ENCODE measurements at places on chromosomes 7 and 10.
A peak's percentile ranks its signal among the peaks of the same experiment; 100 is the strongest.

GRCh38 chr7:20557116-20557515, 58.4 kb upstream of the ABCB5 start:
- DNase-seq = no peak

DNA sequence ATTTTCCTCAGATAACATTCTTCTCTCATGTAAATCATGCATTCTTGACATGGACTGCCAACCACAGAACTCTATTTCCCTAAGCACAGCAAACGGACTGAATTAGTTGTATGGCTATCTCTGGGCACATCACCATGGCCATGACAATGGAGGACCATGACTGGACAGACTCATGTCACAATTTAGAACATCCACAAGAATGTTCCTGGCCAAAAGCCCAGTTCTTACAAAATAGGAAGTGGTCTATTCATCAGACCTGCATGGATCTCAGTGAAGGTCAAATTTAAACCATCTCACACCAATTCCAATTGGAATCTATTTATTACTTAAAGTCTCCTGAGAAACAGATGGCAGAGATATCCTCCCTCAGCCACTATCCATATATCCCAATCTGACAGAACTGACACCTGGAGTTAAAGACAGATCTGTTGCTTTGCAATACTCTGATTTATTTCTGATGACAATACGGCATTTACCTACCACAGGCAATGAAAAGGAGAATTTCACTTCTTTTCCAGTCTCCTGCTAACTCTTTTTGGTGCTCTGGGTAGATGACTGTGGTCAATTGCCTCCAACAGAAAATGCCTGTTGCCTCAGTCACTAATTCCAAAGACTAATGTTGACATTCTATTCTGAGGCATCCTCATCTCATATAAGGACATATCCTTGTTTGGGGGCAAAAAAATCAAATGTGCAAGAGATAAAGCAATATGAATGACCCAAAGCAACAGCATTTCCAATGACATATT, 254.8 kb downstream of the HTR7 start:
- no peak for DNase-seq

- peak; percentile 39 for DNase-seq
Observed at GRCh38 chr10:102152545-102152890, 329 bp downstream of the NOLC1 start.

GRCh38 chr10:22183771-22184461, 33.9 kb downstream of the EBLN1 start:
- no peak for DNase-seq

DNA sequence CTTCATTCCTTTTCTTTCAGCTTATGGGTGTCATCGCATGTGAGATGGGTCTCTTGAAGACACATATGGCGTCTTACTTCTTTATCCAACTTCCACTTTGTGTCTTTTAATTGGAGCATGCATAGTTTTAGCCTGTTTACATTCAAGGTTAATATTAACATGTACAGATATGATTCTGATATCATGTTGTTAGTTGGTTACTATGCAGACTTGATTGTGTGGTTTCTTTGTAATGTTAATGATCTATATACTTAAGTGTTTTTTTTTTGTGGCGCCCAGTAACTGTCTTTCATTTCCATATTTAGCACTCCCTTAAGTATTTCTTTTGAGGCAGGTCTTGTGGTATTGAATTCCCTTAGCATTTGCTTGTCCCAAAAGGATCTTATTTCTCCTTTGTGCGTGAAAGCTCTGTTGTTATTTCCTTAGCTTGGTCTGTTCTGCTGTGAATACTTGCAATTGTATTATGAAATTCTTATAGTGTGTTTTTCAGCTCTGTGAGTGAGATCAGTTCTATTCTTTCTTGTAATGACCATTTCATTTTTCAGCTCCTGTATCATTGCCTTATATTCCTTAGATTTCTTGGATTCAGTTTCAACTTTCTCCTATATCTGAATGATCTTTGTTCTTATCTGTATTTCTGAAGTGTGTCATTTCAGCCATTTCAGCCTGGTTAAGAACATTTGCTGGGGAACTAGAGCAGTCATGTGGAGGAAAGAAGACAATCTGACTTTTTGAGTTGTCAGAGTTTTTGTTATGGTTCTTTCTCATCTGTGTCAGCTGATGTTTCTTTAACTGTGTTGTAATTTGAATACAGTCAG, 88.4 kb downstream of the ABCA13 start:
- no peak for DNase-seq

GRCh38 chr10:68543004-68543918, 15.9 kb upstream of the SLC25A16 start:
- no peak for DNase-seq

- no peak for DNase-seq
Observed at GRCh38 chr7:139078911-139079310, 30.6 kb downstream of the ZC3HAV1 start.

DNA sequence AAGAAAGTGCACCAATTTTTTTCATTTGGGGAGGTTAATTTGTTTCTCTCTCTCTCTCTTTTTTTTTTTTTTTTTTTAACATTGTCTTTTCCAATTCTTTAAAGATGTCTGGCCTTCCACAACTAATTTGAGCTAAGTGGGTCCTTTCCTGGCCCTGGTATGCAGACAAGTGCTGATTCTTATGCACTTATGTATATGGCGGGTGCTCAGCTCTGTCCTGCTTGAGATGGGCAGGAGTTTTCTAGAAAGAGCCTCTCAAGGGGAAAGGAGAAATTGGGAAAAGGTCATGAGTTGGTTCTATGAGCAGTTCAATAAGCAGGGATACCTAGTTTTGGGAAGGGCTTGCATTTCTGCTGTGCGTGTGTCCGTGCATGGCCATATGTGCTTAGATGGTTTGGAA, 67.8 kb upstream of the NPVF start:
- no peak for DNase-seq

GRCh38 chr10:75493464-75493863, 62.0 kb downstream of the LRMDA start:
- DNase-seq = no peak

GRCh38 chr10:37860494-37861190, 3.2 kb upstream of the ZNF248 start:
- no peak for DNase-seq

DNA sequence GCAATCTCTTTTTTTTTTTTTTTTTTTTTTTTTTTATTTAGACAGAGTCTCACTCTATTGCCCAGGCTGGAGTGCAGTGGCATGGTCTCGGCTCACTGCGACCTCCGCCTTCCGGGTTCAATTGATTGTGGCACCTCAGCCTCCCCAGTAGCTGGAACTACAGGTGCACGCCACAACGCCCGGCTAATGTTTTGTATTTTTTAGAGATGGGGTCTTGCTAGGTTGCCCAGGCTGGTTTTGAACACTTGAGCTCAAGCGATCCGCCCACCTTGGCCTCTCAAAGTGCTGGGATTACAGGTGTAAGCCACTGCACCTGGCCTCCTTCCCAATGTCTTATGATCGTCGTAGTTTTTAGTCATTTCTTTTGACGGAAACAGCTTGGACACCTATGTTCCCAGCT, 6.6 kb upstream of the ZNF853 start:
- no peak for DNase-seq

DNA sequence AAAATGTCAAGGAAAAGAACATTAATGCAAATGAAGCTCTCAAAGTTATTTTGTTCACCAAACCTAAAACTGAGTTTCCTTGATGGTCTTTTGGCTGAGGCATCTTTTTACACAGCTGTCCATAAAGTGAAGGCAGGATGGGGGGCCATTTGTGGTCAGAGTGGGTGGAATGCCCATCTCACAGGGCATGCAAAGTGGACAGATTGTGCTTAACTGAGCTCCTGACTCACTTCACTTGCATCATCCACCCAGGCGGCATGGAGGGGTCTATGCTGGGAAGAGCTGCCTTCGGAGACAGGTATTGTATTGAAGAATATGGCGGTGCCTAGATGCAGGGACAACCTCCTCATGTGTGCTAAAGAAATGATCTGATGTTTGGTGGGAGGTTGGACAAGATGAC, 905.3 kb downstream of the KCNMA1 start:
- DNase-seq = no peak

- DNase-seq = no peak
Observed at GRCh38 chr7:120241973-120242372, 31.0 kb upstream of the KCND2 start.

- no peak for DNase-seq
Observed at GRCh38 chr7:102927312-102927933, 14.6 kb downstream of the LRRC17 start.

DNA sequence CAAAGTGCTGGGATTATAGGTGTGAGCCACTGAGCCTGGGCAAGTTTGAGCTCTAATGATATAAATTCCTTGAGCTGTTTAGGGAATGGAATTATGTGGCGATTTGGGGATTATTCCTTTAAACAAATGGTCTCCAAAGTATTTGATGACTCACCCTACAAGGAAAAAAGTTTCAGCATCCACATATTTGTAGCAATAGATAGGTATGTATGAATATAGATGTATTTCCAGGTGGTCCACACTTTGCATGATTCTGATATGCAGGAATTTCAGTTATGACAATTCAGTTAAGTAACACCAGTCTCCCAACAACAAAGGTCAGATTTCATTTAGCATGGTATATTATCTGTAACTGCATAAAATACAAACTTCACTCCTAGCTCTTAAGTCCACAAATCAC, 92.2 kb downstream of the ZNF248 start:
- no peak for DNase-seq

GRCh38 chr7:17521437-17521836, 223.0 kb downstream of the AHR start:
- DNase-seq = no peak

DNA sequence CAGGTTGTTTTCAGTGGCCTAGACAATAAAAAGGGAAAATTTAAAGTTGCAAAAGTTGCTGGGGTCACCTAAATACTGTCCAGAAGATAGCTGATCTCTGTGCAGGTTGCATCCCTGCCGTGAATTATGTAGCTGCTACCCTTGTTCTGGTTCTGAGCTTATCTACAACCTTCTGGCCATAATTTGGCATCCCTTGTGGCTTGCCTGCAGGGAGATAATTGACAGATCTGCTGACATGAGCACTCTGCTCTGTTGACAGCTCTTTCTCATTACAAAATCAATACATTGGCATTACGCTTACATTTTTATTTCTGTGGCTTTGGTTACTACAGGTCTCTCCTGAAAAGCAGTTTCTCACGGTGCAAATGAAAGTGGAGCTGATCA, 29.3 kb upstream of the HECTD2 start:
- no peak for DNase-seq

GRCh38 chr7:68754414-68754813, 843.9 kb upstream of the AUTS2 start:
- no peak for DNase-seq

- no peak for DNase-seq
Observed at GRCh38 chr7:44387389-44387788, 62.0 kb upstream of the CAMK2B start.

DNA sequence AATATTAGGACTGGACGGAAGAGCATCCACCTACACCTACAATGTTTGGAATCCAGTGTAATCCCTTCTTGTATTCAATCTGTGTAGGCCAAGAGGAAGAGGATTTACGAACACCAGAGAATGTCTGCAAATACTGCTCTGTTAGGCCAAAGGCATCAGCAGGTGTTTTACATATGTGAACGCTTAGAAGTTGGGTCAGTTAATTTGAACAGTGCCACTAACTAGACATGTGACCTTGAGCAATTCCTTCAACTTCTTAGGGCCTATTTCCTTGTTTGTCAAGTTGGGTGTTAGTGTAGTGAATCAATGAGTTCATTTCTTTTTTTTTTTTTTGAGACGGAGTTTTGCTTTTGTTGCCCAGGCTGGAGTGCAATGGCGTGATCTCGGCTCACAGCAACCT, 35.4 kb downstream of the MYPN start:
- DNase-seq = no peak

- no peak for DNase-seq
Observed at GRCh38 chr7:47565640-47566250, 16.2 kb downstream of the TNS3 start.

DNA sequence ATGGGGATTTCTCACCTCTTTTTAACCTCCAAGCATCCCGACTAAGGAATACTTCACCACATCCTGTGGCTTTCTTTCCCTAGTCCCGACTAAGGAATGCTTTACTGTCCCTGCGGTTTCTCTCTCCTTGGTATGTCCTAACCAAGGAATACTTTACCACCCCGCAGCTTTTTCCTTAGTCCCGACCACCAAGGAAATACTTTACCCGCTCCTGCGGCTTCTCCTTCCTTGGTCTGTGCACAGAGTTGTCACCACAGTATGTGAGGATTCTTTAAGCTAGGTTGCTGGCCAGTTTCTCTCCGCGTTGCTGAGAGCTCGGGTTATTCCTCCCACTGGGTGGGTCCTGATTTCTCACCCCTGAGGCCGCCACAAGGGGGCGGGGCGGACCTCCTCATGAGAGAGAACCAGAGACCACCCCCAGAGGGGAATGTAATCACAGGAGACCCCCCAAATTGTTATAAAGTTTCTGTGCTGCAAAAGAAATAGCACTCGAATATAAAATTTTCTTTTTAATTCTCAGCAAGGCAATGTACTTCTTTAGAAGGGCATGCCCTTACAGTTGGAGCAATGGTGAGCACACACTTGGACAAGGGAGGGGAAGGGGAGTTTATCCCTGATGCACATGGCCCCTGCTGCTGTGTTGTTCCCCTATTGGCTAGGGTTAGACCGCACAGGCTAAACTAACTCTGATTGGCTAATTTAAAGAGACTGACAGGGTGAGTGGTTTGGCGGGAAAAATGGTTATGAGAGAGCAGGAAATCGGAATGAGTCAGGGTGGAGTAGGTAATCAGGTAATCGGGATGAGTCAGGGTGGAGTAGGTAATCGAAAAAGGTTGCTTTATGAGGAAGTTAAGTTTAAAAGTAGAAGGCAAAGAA, 12.8 kb downstream of the SUGCT start:
- no peak for DNase-seq

GRCh38 chr7:42677751-42678699, 233.8 kb downstream of the C7orf25 start:
- no peak for DNase-seq

GRCh38 chr7:33905389-33906032, at the start of gene BMPER:
Gene BMPER (plus strand): TSS chr7:33905539. CDS start chr7:33905614, 75 bp downstream.
- peak; percentile 65 for DNase-seq

DNA sequence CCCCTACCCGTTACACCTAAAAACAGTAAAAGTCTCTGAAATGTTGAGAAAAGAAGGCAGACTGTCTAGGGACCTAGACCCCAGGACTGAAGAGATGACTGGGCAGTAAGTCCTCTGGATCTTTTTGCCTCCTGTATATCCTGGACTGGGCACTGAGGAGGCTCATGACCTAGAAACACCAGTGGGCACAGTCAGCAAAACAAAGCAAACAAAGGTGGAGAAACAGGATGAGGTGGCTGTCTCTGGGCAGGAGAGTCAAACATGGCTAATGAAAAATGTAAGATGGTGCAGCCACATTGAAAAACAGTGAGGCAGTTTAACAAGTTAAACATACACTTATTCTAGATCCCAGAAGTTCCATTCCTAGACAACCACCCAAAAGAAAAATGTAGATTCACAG, 45.9 kb downstream of the AKR1C4 start:
- DNase-seq = no peak

GRCh38 chr10:102435529-102436233, 3.3 kb upstream of the CUEDC2 start:
- peak; percentile 12 for DNase-seq
